ENCODE measurements at places on chromosomes 12 and 14.
A peak's percentile ranks its signal among the peaks of the same experiment; 100 is the strongest.

- no peak for DNase-seq
Observed at GRCh38 chr12:110266381-110266960, 14.6 kb upstream of the ATP2A2 start.

- DNase-seq = no peak
Observed at GRCh38 chr12:65798918-65799317, 25.4 kb upstream of the HMGA2 start.

DNA sequence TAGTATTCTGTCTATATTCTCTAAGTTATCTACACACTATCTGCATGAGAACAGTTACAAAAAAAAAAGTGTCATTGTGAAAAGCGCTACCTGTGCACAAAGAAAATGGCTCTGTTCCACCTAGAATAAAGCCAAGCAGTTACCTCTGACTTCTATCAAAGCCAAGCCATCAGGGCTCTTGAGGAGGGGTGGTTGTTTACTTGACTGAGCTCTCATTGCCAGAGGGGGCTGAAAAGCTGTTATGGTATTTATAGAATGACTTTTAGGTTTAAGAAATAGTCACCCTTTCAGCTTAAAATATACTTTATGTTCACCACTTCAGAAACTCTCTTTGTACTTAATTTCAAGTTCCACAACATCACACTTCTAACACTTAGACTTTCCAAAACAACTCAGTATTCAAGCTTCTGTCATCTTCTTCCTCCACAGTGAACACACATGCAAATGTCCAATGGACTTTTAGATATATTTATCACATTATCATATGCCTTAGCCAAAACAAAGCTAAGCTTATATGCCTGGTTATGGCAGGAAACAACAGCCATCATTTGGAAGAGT lies 7.5 kb downstream of the ITPR2 start:
- no peak for DNase-seq

DNA sequence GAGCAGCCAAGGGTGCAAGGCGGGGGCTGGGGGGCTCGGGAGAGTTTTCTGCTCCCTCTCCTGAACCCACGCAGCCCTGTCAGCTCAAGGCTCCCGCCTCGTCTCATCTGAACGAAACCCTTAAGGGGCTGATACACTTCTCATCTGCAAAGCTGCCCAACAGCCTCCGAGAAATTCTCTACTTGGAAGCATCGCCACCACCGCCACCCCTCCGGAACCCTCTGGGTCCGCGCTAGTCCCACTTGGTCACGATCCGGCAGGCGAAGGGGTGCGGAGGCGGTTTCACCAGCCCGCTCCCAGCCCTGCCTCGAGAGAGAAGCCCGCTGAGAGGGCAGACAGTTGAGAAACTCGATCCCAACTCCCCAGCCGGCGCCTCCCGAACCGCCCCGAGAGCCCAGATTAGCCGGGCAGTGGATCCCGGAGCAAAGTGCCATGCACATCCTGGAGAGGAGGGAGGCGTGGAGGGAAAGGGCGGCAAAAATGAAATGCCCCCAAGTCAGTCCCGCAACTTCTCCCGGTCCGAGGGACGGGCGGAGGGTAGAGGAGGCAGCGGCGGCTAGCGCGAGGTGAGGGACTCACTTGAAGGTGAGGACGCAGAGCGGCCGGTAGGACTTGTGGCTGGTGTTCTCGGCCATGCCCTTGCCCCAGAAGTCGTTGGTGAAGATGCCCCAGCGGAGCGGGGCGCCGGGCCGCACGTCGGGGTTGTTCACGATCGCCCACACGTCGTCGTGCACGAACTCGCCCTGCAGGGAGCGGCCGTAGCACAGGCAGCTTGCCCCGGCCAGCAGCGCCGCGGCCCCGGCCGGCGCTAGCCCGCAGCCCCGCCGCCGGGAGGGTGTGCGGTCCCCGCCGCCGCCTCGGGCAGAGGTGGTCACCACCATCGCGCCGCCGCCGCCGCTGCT lies 620 bp downstream of the TMTC1 start:
- no peak for DNase-seq

- DNase-seq = no peak
Observed at GRCh38 chr12:85155791-85156190, 119.6 kb downstream of the LRRIQ1 start.

- DNase-seq = no peak
Observed at GRCh38 chr14:49999826-50000379, 107.0 kb downstream of the ARF6 start.

- no peak for DNase-seq
Observed at GRCh38 chr12:2555487-2556082, 239.2 kb upstream of the FKBP4 start.

DNA sequence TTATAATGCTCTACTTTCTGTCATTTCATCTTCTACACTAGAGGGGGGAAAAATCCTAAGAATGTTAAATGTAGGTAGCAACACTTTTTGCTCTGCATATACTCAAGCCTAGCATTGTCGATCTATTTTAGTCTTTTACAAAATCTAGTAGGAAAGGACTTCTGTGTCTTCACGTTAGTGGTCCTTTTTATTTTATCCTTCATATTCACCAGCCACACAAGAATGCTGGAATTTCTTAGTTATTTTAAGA lies 253.0 kb upstream of the FLRT2 start:
- no peak for DNase-seq

DNA sequence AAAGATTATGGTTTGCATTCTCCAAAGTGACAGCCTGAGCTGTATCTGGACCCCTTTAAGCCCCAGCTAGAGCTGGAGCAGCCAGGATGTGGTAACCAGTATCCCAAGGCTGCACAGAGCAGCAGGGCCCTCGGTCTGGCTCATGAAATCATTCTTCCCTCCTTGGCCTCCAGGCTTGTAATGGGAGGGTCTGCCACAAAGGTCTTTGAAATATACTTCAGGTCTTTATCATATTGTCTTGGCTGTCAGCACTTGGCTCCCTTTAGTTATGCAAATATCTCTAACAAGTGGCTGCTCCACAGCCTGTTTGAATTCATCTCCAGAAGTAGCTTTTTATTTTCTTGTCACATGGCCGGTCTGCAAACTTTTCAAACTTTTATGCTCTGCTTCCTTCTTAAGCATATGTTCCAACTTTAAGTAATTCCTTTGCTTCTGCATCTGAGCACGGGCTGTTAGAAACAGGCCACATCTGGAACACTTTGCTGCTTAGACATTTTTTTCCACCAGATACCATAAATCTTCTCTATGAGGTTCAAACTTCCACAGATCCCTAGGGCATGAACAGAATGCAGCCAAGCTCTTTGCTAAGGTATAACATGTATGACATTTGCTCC lies 663.4 kb upstream of the MIS18BP1 start:
- DNase-seq = no peak

GRCh38 chr12:62435303-62436163 lies 31.1 kb upstream of the MON2 start:
- peak; percentile 13 for DNase-seq

GRCh38 chr14:104405360-104406226 lies 174.0 kb upstream of the C14orf180 start:
- no peak for DNase-seq

DNA sequence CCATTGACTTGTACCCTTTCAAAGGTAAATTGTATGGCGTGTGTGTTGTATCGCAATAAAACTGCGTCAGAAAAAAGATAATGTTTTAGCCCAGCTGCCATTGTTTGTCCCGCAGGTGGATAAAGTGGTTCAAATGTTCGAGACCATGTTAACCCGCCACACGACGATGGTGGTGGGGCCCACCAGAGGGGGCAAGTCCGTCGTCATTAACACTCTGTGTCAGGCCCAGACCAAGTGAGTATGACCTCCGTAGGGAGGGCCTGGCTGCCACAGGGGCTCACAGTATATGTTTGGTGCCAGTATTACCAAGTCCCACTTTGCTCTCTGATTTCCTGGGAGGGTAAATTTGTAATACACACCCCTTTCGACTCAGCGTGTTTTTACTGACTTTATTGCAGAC lies 96.9 kb downstream of the DNAH10 start:
- DNase-seq = no peak

GRCh38 chr14:24032727-24033418 lies 18.9 kb upstream of the CARMIL3 start:
- DNase-seq = no peak

GRCh38 chr14:71290960-71291466 lies 383.8 kb downstream of the PCNX1 start:
- no peak for DNase-seq

DNA sequence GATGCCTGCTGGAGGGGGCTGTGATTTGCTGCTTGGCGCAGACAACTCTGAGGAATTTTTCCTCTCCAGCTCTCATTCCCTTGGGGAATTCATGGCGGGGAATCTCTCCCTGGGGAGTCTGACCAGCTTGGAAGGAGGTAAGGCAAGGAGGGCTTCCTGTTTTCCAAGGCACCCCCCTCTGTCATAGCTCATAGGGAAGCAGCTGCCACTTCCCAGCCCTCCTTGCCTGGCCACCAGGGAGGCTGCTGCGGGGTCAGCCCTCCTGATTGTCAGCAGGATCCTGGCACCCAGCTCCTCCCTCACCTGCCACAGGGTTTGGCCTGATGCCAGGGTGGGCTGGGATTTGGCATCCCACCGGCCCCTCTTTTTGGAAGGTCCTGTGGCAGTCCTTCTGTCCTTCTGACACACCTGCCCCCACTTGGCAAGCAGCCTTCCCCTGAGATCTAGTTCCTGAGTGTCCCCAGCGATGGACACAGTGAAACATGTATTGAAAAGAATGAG lies 74.9 kb downstream of the TSPAN9 start:
- no peak for DNase-seq

DNA sequence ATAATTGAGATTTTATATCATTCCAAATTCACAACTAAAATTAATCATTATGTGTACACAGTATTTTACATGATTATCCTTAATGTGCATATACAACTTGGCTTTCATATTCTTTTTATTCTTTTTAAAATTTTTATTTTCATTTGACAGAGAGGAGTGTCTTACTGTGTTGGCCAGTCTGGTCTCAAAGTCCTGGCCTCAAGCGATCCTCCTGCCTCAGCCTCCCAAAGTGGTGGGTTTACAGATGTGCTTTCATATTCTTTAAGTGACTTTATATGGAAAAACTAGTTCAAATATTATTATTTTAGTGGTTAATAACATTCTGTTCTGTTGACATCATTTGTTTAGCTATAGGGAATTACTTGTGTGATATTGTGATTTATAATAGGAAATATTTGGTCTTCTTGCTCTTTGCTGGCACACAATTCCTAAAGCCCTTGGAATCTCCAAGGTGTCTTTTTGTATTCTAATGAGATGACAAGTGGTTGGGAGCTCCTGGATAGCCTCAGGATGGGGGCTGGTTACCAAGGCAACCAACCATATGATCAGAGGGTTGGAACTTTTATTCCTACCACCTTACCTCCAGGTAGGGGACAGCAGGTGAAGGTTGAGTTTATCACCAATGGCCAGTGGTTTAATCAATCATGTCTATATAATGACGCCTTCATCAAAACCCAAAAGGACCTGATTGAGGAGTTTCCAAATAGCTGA lies 16.0 kb upstream of the ZNF410 start:
- no peak for DNase-seq

Measured in activated CD4-positive, alpha-beta T cell treated with anti-CD3 and anti-CD28 coated beads, Interleukin-2, amount 50 U/mL, for 1 hour (primary cell).